ENCODE measurements at places on chromosomes 2 and 18.

DNA sequence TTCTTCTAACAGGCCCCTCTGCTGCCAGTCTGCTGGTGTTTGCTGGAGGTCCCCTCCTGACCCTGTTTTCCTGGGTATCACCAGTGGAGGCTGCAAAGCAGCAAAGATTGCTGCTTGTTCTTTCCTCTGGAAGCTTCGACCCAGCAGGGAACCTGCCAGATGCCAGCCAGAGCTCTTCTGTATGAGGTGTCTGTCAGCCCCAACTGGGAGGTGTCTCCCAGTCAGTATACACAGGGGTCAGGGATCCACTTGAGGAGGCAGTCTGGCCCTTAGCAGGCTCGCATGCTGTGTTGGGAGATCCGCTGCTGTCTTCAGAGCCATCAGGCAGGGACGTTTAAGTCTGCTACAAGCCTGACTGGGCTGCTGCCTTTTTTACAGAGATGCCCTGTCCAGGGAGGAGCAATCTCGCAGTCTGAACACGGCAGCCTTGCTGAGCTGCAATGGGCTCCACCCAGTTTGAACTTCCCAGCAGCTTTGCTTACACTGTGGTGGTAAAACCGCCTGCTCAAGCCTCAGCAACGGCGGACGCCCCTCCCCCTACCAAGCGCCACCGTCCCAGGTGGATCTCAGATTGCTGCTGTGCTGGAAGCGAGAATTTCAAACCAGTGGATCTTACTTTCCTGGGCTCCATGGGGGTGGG is 29.9 kb downstream of the CHCHD5 start:
- DNase-seq, result no peak

- no peak for DNase-seq
These were observed 46.4 kb downstream of the STK25 start for GRCh38 chr2:241461693-241462677.

DNA sequence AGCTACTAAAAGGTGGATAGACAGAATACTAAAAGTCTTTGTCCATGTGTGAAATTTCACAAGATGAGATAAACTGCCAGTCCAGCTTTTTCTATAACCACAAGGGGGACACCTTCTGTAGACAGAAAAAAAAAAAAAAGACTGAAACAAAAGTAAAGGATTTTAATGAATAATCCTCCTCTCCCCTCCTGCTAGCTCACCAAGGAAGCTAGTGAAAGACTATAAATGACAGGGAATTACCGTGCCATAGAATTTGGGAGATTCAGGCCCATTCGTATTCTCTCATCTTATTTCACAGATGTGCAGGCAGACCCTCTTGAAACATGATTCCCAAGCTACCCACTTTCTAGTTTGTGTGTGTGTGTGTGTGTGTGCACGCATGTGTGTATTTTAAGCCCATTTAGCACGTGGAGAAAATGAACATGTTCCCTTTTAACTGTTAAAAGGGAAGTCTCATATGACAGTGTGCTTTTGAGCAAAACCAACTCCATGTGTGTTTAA is 36.3 kb upstream of the SLC8A1 start:
- peak; percentile 59 for DNase-seq

DNA sequence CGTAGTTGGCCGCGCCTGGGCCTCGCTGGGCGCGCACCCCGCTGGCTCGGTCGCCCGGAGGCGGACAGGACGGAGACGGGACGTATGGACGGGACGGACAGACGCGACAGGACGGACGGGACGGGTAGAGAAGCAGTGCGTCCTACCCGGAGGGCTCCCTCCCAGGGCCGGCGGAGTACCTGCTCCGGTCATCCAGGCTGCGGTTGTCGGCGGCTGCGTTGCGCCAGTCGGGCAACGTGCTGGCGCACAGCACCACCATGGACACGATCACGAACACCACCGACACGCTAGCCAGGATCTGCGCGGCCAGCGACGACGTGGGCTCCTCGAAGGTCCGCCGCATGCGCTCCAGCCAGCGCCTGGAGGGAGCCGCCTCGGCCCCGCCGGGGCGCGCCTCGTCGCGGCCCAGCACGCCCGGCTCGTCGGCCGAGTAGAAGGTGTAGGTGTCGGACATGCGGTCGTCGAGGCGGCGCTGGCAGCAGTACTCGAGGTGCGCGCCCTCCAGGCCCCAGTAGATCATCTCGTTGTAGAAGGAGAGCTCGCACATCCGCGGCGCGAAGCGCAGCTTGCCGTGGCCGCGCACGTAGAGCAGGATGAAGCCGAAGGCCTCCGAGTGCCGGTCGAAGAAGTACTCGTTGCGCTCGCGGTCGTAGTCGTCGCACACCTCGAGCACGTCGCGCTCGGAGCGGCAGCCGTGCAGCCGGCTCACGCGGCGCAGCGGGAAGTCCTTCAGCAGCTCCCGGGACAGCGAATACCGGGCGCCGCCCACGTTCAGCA is 903 bp downstream of the KCNG3 start:
- no peak for DNase-seq

GRCh38 chr2:230905448-230906421 is 19.3 kb downstream of the GPR55 start:
- peak; percentile 12 for DNase-seq

DNA sequence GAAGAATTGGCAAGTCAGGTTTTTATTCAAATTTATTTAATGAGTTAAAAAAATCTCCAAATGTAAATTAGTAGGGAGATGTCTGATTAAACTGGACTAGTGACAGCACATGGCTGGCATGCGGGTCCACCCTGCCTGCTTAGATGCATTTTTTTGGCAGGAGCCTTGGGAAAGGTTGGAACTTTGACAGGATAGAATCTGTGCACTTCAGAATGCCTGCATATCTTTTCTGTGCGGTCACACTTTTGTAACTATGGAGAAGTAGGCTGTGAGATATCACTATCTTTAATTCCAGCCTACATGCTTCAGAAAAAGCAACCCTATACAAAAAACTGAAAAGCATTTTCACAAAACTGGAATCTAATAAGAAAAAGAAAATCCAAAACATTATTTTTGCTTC is 317.8 kb downstream of the MBD2 start:
- DNase-seq, result no peak

GRCh38 chr2:8794923-8795825 is 42.2 kb downstream of the KIDINS220 start:
- DNase-seq, result peak; percentile 84

DNA sequence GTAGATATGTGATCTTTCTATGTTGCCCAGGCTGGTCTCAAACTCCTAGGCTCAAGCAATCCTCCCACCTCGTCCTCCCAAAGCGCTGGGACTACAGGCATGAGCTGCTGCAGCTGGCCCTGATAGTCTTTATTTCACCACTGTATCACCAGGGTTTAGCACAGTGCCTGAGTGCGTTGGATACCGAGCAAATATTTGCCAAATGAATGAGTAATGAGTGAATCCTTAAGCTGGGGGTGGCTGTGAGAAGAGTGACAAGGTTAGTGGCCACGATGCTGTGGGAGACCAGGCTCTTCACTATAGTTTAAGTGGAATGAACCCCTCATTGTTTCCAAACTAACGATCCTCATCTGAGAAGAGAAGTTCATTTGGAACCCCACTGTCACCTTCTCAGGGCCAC is 60.8 kb upstream of the FAM136A start:
- no peak for DNase-seq

- DNase-seq, result no peak
These were observed 1.1 kb upstream of the SP9 start for GRCh38 chr2:174333372-174334277.

GRCh38 chr2:164145093-164145987 is 409.5 kb upstream of the FIGN start:
- peak; percentile 81 for DNase-seq

- DNase-seq, result no peak
These were observed 26.0 kb upstream of the IGFBP2 start for GRCh38 chr2:216607277-216607560.

GRCh38 chr2:79235135-79235534 is 75.6 kb upstream of the REG3A start:
- DNase-seq, result no peak

- no peak for DNase-seq
These were observed 10.7 kb upstream of the CLASP1 start for GRCh38 chr2:121659933-121660332.

GRCh38 chr2:101474731-101475384 is at the start of gene RFX8:
TSS of gene RFX8 (minus strand) at chr2:101475112. CDS start at chr2:101466848, 8,264 bp downstream.
- peak; percentile 96 for DNase-seq

DNA sequence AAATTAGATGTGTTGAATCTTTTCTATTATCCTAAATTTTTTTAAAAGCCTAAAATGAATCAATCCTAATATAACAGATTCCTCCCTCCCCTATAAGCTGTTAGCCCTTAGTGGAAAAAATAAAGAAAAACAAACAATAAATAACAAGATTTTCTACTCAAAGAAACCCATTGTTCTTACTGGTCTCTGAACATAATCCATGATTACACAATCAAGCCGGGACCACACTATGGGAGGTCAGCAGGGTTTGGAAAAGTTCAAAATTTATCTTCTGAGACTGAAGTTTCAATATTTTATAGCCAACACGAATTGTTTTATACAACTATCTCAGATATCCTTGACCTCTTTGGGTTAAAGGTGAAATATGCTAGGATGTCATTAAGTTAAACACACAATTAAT is 57.9 kb downstream of the DPP4 start:
- DNase-seq, result no peak

GRCh38 chr2:206004004-206004693 is 81.8 kb downstream of the INO80D start:
- DNase-seq, result no peak

GRCh38 chr2:212528106-212528856 is 10.3 kb downstream of the ERBB4 start:
- DNase-seq, result no peak

DNA sequence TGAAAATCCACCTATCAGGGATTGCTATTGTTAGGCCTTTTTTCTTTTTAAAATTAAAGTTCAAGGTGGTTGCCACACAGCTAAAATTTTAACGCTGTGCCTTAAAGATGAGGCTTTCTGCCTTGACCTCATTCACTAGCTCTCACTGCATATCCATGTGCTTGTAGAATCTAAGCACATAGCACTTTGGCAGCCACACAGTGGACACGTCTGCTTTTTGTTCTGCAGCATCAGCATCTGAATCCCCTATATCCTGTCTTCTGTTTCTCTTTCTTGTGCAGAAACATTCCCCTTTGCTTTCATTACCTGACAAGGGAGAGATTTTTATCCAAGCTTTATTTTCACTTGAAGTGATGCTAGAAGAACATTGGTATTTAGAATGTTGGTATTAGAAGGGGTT is 38.1 kb downstream of the RALB start:
- no peak for DNase-seq

- no peak for DNase-seq
These were observed 2.4 kb upstream of the CHRNG start for GRCh38 chr2:232537079-232537478.

Data from fibroblast of skin of right biceps (primary cell).